ENCODE measurements at places on chromosomes 5 and 9.
A peak's percentile ranks its signal among the peaks of the same experiment; 100 is the strongest.

DNA sequence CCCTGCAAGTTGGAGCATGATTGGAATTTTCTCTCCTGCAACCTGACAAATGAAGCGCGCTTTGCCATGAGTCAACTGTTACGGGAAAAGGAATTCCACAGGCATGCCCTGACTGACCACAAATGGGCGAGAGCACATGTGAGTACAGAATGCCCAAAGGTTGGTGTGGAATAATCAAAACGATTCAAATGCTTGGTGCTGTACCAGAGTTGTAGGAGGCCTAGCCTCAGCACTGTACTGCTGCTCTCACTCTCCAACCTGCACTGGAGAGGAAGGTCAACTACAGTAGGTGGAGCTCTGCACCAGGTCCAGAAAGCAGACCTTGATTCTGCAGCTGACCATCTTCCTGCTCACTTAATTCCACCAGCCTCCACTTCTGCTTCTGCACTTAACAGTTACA is 406.9 kb upstream of the ACTBL2 start:
- DNase-seq: peak; percentile 51

GRCh38 chr9:121303456-121304451 is 35.8 kb downstream of the GSN start:
- DNase-seq: no peak

- DNase-seq: no peak
Measured at GRCh38 chr5:168921147-168921866, 342.1 kb upstream of the PANK3 start.

- DNase-seq: no peak
Measured at GRCh38 chr5:29367176-29367833, 1826.2 kb upstream of the CDH6 start.

GRCh38 chr5:67085616-67086015 is 111.0 kb downstream of the CD180 start:
- no peak for DNase-seq

DNA sequence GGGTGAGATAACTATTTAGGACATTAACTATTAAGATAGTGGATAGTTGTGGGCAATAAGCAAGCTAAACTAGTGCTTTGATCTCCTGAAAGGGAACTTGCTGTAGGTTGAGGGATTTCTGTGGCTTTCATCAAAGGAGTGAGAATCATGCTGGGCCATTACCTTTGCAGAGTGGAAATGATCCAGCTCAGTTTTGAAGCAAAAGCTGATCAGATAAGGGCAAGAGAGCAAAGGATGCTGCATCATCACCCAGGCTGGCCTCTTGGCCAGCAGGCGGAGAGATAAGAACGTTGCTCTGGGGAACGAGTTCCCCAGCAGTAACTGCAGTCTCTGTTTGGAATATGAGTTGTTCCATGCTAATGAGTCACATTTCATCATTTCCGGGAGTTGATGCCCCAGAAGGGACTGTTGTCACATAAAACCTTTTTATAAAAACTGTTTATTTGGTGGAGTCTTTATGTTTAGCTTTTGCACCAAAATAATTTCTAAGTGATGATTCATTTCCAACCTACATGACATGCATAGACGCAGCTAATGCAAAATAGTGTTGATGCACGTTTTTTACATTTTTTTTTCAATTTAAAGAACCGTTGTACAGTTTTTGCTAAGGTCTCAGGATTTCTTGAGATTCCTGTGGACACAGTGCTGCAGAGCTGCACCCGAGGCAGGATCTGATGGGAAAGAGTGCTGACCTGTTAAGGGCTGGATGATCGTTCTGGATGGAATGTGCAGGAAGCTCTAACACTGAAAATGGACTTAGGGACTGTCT is 99.3 kb downstream of the ACTBL2 start:
- DNase-seq: peak; percentile 98

GRCh38 chr9:27749838-27750237 is 176.6 kb upstream of the C9orf72 start:
- no peak for DNase-seq

GRCh38 chr9:91191411-91192380 is 170.0 kb downstream of the AUH start:
- DNase-seq: no peak

- DNase-seq: no peak
Measured at GRCh38 chr9:14843163-14843562, 67.1 kb downstream of the FREM1 start.

DNA sequence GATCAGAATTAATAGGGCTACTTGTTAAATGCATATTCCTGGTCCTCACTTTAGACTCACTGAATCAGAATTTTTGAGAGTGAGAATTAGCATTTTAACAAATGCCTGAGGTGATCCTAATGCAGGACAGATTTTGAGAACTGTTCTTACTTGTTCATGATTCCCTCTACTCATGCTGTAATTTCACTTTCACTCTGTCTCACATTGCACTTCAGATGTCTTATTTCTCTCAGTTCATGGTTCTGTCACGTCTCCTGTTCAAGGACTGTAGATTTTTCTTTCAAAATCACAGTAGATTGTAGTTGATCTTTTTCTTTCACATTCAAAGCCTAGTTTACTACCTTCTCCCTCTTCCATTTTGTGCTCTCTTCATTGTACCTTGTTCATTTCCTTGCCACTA is 54.3 kb downstream of the ADGRV1 start:
- DNase-seq: no peak

DNA sequence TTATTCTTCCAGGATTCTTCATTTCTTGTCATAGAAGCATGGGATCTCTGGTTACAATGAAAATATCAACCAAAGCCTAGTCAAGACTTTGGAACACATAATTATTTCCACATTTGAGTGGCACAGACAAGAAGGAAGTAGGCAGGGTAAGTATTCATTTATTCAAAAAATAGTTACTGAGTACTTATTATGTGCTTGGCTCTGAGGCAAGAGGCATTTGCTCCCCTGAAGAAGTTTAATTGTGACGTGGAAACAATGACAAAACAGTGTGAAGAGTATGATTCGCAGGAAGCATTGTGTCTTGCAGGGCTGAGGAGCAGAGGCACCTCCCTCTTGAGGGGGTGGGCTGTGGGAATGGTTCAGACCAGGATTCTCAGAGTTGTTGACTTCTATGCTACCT is 45.0 kb upstream of the TNFSF15 start:
- DNase-seq: peak; percentile 1

DNA sequence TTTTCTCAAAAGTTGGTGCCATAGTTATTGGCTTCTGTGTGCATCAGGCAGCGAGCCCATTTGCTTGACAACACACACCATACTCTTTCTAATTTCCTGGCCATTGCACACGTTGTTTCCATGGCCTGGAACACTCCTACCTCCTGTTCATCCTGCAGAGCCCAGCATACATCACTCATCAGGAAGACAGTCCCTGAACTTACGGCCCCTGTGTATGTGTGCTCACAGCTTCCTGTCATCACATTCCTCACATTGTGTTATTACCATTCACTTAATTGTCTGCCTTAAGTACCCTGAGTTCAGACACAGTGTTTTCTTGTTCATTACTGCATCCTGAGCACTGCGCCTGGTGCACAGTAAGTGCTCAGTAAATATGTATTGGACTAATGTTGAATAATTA is 355.9 kb downstream of the PRELID2 start:
- DNase-seq: peak; percentile 26

- DNase-seq: peak; percentile 79
Measured at GRCh38 chr9:113737517-113738271, 138.4 kb upstream of the ZNF618 start.

DNA sequence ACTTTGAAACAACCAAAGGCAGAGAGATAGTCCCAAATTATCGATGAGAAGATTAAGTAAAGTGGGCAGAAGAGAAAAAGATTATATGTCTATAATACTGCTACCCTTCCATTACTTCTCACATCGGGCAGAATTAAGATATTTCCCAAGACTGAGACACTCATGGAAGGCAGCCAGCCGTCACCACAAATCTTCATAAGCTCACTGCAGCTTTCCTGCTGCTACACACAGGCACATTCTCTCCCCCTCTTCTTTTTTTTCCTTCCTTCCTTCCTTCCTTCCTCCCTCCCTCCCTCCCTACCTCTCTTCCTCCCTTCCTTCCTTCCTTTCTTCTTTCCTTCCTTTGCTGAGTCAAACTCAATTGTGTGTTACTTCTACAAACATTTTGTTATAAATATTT is 58.7 kb upstream of the SPATA31C2 start:
- no peak for DNase-seq

GRCh38 chr5:168553377-168554130 is 24.4 kb downstream of the FBLL1 start:
- DNase-seq: no peak

DNA sequence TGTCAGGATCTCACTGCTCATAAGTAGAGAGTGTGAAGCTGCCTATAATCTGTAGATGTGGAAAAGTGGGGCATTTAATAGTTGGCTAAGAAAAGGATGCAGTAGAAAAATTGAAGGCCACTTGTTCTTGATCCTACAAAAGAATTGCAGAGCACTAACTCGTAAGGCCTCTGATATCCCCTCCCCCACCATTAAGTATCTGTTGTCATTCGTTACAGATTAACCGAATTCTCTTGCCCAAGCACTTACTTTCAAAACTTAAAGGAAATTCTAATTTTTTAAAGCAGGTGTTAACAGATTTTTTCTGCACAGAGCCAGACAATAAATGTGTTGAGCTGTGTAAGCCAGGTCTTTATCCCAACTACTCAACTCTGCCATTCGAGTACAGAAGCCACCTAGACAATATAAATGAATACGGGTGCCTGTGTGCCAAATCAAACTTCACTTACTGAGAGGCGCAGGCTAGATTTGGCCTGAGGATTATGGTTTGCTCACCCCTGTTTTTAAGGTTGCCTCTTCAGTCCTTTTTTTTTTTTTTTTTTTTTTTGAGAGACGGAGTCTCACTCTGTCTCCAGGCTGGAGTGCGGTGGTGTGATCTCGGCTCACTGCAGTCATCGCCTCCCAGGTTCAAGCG is 234.8 kb downstream of the RFK start:
- DNase-seq: no peak

GRCh38 chr5:30099634-30100033 is 1093.9 kb upstream of the CDH6 start:
- no peak for DNase-seq

- no peak for DNase-seq
Measured at GRCh38 chr5:165665735-165666400, 2160.4 kb downstream of the MAT2B start.

- peak; percentile 33 for DNase-seq
Measured at GRCh38 chr5:95241635-95242034, 43.3 kb downstream of the MCTP1 start.

- no peak for DNase-seq
Measured at GRCh38 chr5:118593003-118593328, 395.4 kb downstream of the DTWD2 start.

DNA sequence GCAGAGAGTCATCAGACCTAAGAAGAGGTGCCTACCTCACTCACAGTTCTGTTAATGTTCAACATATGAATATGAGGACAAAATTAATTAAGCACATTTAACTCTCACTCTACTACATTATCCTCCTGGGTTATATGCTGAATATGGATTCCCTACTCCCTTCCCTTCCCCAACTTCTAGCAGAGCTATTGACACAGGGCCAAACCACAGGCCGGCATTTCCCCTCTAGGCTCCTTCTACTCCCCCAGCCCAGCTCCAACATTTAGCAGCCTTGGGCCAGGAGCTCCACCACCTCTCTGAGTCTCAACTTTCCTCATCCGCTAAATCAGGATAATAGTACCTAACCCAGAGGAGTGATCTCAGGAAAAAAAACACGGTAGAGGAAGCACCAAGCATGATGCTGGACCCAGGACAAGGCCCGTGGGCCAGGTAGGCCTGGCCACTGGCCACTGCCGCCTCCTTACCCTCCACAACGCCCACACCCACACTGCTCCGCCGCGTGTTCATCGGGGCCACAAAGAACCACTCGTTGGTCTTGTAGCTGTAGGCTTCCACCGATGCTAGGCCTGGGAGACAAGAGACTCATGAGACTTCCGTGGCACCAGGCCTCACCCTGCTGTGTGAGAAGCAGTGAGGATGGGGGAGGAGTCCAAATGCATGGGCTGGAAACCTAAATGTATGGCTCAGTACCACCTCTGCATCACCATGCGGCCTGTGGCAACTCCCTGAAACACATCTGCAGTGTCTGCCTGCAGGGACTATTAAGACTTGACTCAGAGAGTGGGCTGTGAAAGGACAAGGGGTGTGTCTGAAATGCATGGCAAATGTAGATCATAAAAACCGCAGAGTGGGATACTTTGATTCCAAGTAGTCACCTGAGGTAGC is 98.8 kb downstream of the KLHL3 start:
- no peak for DNase-seq

- DNase-seq: no peak
Measured at GRCh38 chr9:33517373-33517772, 6.7 kb upstream of the ANKRD18B start.

- DNase-seq: no peak
Measured at GRCh38 chr9:93238953-93239925, 55.3 kb downstream of the WNK2 start.

DNA sequence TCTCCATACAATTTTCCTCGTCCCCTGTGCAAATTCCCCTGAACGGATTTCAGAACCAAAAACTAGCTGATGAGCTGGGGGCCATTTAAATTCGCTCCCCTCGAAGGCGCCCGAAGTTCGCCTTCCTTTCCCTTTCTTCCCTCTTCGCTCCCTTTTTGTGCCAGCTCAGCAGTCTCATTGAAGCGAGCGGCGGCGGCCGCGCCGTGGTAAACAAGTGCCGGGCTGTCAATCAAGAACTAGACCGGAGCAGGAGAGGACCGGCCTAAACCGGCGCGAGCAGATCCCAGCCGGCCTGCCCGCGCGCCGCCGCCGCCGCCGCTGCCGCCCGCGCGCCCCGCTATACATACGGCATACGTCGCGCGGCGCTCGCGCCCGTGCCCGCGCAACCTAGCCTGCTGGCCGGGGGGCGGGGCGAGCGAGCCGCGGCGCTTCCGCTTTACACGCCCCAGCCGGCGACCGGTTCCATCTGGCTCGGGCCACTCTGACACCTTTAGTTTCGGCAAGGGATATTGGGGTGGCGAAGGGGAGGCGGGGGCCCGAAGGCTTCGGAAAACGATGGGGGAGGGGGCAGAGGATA is 3.1 kb downstream of the ARRDC3 start:
- DNase-seq: peak; percentile 93

DNA sequence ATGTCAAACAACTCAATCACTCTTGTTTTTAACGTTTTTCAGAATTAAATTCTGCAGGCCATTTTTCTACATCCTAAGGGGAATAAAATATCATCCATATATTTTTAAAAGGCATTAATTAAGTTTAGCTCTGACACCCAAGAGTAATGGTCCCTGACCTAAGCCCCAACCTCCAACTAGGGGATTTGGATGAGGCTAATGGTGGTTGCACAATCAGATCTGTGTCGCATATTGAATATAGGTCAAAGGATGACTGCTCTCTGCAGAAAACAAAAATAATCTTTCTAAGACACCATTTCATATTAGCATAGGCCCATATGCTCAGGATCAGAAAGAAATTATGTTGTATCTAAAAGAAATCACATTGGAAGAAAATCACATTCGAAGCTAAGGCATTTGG is 20.7 kb downstream of the CDH6 start:
- no peak for DNase-seq

- no peak for DNase-seq
Measured at GRCh38 chr5:123610209-123610608, 98.2 kb downstream of the CSNK1G3 start.

- no peak for DNase-seq
Measured at GRCh38 chr9:137705443-137705863, 86.6 kb downstream of the EHMT1 start.

- DNase-seq: peak; percentile 30
Measured at GRCh38 chr5:107671742-107672210, 1.0 kb upstream of the EFNA5 start.

Measured in kidney capillary endothelial cell (primary cell).